Activated CD4-positive, alpha-beta T cell treated with anti-CD3 and anti-CD28 coated beads for 36 hours (primary cell): ENCODE measurements at places on chromosomes 1 and 21. TPM values are rescaled to one million over a fixed set of nuclear protein-coding genes. Genes with fewer than 3 reads are reported as not detected.

DNA sequence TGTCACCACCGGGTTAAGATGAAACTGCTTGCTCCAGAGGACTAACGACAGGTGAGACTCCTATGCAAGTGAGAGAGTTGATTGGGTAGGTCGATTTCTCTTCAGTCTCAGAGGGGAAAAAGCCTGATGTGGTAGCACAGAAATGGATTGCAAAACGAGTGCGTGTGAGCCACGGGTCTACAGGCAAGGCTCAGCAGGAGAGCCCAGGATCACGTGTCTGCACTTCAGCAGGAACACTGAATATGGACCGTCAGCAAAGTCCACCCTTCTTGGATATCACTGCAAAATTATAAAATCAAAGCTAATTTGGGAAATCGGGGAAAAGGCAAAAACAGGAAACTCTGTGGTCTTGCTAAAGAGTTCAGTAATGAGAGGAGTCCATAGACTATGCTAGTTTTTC is 107.7 kb upstream of the ZNF648 start:
- no peak for DNase-seq

GRCh38 chr1:200857804-200858203 is 15.0 kb upstream of the GPR25 start:
- no peak for DNase-seq

- no peak for DNase-seq
Observed at GRCh38 chr1:27536767-27537166, 46.8 kb upstream of the WASF2 start.

GRCh38 chr1:183318433-183318832 is 99.7 kb downstream of the NMNAT2 start:
- DNase-seq, result peak; percentile 23

GRCh38 chr1:220803401-220804201 is 16.9 kb downstream of the MTARC1 start:
- peak; percentile 35 for DNase-seq

DNA sequence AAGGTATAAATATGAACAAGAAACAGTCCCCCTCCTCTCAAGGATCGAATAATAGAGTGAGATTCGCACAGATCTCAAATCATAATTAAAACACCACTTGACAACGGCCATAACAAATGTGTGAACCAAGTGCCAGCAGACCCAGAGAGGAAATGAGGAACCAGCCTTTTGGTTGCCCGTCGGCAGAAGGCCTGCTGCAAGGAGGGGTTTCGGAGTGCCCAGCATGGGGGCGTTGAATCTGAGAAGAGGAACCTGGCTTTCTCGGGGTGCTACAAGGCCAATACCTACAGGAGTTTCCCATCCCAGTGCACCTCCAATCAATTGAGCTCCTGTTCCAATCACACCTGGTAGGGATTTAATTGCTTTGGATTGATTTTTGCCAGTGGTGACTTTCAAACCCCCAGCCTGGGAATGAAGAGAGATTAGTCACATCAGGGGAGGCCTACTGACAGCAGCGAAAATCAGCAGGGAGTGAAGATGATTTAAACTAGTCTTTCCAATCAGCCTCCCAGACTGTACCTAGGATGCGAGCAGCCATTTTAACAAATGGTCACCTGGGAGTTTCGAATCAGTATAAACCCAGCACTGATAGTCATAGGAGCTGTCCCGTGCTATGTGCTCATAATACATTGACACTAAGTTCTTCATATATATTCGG is 263.8 kb downstream of the KAZN start:
- DNase-seq, result no peak

- no peak for DNase-seq
Observed at GRCh38 chr1:204194771-204195170, 1.5 kb downstream of the KISS1 start.

DNA sequence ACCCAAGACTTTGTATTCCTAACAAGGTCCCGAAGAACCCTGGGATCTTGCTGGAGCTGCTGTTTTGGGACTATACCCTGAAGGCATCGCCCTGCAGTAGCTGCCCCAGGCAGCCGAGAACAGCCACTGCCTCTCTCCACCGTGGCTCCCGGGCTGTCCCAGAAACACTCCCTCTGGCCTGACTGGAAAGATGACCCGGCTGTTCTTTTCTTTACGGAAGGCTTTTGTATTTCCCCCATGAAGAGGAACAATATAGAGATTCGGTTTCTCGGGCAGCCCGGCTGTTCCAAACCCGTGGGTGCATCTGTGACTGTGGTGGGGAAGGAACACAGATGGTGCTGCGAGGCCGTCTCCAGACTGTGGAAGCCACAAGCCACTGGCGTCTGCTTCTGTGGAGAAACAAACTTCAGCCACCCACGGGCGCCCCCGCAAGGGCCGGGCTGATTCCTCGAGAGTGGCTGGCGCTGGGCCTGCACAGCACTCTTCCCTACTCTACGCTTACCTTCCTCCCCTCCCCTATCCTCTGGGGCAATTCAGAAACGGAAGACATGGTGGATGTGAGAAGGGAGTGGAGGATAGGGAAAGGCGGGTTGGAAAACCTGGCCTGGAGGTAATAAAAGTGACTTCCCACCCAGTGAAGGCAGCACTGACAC is 33.7 kb upstream of the VASH2 start:
- no peak for DNase-seq

DNA sequence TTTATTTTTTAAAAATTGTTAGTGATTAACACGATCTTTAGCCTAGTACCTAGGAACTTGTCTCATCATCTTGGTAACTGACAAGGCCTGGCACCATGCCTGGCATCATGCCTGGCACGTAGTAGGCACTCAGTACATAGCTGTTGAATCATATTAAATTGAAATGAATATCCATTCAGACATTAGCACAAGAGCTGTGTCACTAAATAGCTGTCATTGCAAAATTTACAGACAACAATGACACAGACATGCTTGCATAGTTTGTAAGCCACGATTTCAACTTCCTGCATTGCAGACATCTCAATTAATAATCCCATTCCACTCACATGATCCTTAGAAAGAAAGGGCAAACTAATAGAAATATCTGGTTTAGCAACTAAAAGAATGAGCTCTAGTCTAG is 15.4 kb upstream of the PHACTR4 start:
- DNase-seq, result no peak

DNA sequence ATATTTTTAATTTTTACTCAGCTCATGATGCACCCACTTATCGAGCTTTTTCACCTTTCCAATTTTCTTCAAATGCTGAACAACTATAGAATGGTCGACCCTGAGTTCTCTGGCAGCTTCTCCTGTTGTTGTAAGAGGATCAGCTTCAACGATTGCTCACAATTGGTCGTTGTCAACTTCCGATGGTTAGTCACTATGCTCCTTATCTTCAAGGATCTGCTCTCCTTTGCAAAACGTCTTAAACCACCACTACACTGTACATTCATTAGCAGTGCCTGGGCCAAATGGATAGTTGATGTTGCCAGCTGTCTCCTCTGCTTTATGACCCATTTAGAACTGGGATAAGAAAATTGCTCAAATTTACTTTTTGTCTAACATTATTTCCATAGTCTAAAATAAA is 385.9 kb upstream of the LYPLAL1 start:
- DNase-seq, result no peak

GRCh38 chr1:3132660-3133059 is 63.7 kb downstream of the PRDM16 start:
- DNase-seq, result no peak

DNA sequence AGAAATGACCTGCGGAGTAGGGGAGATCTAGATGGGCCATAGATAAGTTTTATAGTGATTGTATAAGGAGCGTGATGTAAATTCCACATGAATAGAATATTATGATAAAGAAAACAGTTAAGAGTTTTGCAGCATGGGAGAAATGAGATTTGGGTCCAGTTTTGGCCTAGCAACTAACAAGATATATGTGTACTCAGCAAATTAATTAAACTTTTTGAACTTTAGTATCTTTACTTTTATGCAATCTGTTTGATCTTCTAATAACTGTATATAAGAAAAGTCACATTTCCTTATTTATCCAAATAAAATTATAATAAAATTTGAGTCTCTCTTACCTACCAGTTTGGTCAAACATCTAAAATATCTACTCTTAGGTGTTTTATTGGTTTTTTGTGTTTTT is 1011.8 kb upstream of the NCAM2 start:
- no peak for DNase-seq

GRCh38 chr1:206081856-206082255 is 28.9 kb downstream of the RHEX start:
- no peak for DNase-seq

DNA sequence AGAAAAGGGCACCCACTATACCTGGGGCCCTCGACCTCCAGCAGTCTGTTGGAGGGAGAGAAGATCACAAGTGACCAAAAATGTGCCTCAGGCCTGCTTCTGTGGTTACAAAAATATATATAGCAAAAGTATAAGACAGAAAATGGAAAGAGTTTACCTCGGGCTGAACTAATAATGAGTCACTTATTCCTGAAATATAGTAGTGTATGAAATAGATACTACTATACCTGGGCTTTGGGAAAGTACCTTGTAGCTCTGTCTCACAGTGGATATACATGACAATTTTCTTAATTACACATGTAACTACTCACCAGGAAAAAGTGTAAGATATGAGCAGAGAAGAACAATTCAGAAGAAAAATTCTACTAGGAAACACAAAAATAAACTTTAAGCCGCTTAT is 7.3 kb upstream of the APCS start:
- DNase-seq, result no peak

DNA sequence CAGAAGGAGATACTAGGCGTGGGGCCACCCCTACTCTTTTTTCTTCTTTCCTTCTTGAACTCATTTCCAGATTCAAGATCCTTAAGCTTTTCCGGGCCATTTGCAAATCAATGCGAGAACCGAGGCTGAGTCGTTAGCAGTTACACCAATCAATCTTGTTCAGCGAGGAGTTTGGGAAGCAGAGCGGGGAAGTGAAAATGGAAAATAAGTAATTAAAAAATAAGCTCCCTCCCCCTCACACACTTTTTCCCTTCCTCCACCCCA is 1.7 kb upstream of the NEGR1 start:
- DNase-seq, result no peak

GRCh38 chr1:51622455-51622913 is 5.6 kb downstream of the OSBPL9 start:
- peak; percentile 35 for DNase-seq

GRCh38 chr21:31786164-31786920 is 54.4 kb upstream of the SCAF4 start:
- no peak for DNase-seq

- DNase-seq, result peak; percentile 91
Observed at GRCh38 chr1:226662642-226663326, 76.3 kb downstream of the ITPKB start.

- DNase-seq, result no peak
Observed at GRCh38 chr1:40652468-40652867, 13.0 kb downstream of the RIMS3 start.

DNA sequence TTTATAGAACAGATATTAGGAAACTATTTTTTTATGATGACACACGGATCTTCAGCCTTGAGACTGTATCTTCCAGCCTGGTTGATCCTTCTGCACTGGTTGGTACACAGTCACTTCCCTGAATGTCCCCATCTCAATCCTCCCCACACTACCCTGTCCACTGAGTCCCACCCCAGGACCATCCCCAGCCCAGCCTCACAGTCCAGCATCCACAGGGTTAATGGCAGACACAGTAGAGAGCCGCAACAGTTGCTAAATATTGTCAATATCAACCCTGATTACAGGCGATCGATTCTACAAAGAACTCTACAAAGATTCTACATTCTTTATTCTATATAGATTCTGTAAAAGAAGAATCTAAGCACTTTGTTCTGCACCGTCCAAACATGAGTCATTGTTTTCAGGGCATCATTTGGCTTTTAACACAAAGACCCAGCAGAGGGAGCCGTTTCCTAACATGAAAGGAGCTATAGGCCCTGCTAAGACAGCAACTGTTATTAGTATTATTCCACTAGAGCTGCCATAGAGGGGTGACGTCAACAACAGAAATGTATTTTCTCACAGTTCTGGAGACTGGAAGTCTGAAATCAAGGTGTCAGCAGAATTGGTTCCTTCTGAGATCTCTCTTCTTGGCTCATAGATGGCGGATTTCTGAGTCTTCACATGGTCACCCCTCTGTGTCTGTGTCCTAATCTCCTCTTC is 30.1 kb upstream of the IFNAR2 start:
- peak; percentile 88 for DNase-seq

- no peak for DNase-seq
Observed at GRCh38 chr1:173409613-173410012, 67.5 kb upstream of the PRDX6 start.

GRCh38 chr1:102897557-102897956 is 210.8 kb downstream of the COL11A1 start:
- no peak for DNase-seq

DNA sequence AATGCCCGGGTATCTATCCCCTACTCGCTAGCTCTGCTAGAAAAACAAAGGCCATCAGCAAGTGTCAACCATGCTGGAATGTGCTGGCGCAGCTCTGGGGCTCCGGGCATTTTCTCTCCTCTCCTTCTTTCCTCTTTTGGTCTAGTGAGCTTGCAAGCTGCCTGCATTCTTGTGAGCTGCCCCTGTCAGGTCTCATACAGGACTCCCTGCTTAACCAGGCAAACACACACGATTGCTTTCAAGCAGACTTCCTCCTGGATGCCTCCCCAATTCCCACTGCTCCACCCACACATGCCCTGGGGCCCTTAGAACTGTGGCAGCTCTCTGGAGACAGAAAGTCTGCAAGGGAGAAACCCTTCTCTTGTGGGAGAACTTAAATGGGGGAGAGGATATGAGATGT is 35.7 kb upstream of the SUCO start:
- no peak for DNase-seq

DNA sequence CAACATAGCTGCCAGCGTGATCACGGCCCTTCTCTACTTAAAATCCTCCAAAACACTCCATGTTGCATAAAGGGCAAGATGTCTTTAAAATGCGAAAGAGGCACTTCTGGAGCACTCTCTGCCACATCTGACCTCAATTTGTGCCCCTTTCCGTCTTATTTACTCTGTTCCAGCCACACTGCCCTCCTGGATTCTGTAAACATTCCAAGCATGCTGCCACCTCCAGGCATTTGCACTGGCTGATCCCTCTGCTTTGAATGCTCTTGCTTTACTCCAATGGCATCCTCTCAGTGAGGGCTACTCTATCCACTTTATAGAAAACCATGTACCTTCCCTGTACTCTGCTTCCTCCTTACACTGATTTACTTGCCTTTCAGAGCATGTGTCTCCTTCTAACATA is 5.3 kb upstream of the RGS7 start:
- no peak for DNase-seq

GRCh38 chr1:71583756-71584155 is 502.9 kb upstream of the ZRANB2 start:
- DNase-seq, result no peak

- DNase-seq, result no peak
Observed at GRCh38 chr1:209041927-209042326, 541.6 kb upstream of the CAMK1G start.

Gene KCND3
- not detected for total RNA-seq

Gene SF3B4
- total RNA-seq, result 71.9 TPM

Gene ILDR2
- 14.6 TPM for total RNA-seq

Gene KCNA10
- total RNA-seq, result not detected

Gene PADI2
- not detected for total RNA-seq

Gene NGF
- not detected for total RNA-seq

Gene PRKCZ
- total RNA-seq, result 10.9 TPM

Gene MMEL1
- 0.97 TPM for total RNA-seq

Gene SPRR2B
- total RNA-seq, result not detected

Gene CHD5
- total RNA-seq, result 0.25 TPM

Gene RYR2
- total RNA-seq, result 0.05 TPM

Gene TP73
- total RNA-seq, result 0.40 TPM

Gene TINAGL1
- total RNA-seq, result not detected

Gene SELP
- total RNA-seq, result 0.50 TPM

Gene CFHR4
- total RNA-seq, result not detected

Gene FAM43B
- total RNA-seq, result not detected
